Renal pelvis (tissue), 12 donors: ENCODE measurements at places on chromosomes 1 and 21. TPM values are rescaled to one million over a fixed set of nuclear protein-coding genes. Genes with fewer than 3 reads are reported as not detected.
A peak's percentile ranks its signal among the peaks of the same experiment; 100 is the strongest.

DNA sequence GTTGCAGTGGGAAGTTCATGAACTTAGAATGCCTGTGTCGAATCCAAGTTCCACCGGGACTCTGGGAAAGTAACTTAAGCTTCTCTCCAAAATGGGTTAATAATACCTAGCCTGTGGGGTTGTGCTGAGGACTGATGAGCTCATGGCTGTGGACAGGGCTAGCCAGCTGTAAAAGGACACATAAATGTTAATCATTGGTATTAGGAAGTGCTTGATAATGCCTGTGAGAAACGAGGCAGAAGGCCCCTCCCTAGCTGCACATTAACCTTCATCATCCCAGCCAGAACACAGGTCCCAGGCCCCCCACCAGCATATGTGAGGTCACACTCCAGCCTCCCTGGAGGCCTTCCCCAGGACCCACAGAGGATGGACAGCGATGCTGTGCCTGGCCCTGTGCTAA is 789 bp upstream of the GJB4 start:
- no peak for DNase-seq

GRCh38 chr1:184212649-184213314 is 161.3 kb downstream of the TSEN15 start:
- peak; percentile 65 for DNase-seq

- no peak for DNase-seq
These were observed 13.4 kb downstream of the ENTREP3 start for GRCh38 chr1:155241841-155242264.

- DNase-seq: no peak
These were observed 51.1 kb upstream of the IL12RB2 start for GRCh38 chr1:67256291-67257172.

DNA sequence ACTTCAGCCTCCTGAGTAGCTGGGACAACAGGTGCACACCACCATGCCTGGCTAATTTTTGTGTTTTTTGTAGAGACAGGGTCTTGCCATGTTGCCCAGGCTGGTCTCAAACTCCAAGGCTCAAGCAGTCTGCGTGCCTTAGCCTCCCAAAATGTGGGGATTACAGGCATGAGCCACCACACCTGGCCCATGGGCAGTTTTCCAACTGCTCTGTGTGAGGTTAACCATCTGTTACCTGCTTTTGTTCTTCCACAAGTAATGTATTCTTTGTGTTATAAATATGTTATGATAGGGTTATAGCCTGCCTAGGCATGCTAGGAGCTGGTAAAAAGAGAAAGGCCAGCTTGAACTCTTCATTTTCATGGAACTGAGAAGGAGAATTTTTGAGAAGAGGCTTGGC is 30.7 kb downstream of the TUFT1 start:
- no peak for DNase-seq

GRCh38 chr1:246629976-246630375 is 63.7 kb downstream of the CNST start:
- DNase-seq: no peak

DNA sequence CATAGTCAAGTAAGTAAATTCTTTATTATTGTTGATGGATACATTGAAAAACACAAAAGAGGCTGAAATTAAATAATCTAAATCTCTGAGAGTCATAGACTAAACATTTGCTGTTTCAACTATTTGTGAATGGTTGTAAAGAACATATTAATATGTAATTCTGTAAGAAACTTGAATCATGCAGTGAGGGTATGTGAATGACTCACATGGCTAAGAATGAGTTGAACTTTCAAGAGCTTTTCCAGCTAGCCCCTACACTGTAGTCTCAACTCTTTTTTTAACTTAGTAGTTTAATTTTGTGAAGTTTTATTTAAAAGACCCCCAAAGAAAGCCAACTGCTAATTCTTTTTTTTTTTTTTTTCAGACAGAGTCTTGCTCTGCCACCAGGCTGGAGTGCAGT is 588.1 kb downstream of the DPYD start:
- no peak for DNase-seq

GRCh38 chr1:24454673-24455072 is 39.1 kb downstream of the NIPAL3 start:
- no peak for DNase-seq

DNA sequence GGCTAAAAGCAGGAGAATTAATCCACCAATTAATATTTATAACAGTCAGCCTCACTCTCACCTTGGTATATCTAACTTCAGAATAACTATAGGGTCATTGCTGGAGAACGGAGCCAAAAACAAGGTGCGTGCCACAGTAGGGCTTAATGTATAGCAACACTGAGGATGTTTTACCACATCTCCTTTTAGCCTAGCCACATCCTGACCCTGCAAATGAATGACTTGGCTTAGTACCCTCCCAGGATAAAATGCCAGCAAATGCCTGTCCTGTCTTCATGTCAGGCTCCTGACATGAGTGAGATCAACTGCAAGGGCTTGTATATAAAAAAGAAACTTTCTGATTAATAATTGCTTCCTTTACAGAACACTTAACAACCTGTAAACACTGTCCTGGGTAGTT is 2.7 kb upstream of the CDC42BPA start:
- no peak for DNase-seq

DNA sequence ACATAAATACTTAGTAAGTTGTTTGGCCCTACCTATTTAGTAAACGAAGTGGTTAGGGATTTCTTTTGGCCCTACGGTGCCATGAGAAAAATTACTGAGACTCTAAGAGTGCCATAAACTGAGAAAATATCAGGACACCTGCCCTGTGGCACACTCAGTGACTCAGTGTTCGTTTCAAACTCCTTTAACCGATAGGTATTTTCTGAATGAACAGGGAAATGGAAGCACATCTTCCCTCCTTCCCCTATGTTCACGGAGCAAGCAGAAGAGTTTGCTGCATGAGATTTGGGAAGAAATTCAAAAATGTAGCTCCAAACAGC is 134.2 kb downstream of the KAZN start:
- no peak for DNase-seq

DNA sequence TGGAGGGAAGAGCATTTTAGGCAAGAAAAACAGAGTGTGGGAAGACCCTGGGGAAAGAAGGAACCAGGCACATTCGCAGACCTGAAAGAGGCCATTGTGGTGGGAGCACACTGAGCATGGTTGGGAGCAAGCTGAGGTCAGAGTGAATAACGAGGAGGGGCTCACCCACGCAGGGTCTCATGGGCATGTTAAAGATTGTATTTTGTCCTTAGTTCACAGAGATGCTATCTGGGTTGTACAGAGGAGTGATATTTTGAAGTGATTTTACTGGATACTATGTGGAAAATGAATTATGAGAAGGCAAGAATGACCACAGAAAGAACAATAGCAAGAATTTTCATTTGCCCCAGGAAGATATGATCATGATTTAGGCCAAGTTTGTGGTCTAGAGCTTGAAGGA is 578.3 kb upstream of the NR5A2 start:
- no peak for DNase-seq

DNA sequence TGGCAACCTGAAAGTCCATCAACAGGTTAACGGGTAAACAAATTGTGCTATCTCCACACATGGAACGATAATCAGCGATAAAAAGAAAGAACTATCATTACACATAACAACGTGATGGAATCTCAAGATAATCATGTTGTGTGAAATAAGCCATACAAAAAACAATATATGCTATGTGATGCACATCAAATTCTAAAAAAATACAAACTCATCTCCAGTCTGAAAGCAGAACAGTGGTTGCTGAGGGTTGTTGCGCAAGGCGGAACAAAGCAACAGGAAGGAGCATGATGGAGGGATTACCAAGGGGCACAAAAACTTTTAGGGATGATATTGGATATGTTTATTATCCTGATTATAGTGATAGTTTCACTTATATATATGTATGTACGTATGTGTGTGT is 324.8 kb downstream of the VAV3 start:
- no peak for DNase-seq

DNA sequence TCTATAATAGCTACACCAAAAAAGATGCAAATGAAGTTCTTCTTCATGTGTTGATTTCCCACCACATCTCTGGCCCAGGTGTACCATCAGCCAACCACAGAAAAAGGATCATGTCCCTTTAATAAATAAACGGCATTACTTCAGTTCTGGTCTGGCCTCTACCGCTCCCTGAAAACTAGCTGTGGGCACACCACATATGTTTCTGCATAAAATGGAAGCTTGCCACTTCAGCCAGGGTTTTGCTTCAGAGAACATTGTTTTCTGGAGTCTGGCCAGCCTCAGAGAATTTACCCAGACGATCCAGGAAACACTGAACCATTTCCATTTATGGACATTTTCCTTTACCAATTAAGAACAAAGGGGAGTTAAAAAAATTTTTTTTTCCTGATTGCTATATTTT is 5.8 kb upstream of the LAMC2 start:
- peak; percentile 69 for DNase-seq

DNA sequence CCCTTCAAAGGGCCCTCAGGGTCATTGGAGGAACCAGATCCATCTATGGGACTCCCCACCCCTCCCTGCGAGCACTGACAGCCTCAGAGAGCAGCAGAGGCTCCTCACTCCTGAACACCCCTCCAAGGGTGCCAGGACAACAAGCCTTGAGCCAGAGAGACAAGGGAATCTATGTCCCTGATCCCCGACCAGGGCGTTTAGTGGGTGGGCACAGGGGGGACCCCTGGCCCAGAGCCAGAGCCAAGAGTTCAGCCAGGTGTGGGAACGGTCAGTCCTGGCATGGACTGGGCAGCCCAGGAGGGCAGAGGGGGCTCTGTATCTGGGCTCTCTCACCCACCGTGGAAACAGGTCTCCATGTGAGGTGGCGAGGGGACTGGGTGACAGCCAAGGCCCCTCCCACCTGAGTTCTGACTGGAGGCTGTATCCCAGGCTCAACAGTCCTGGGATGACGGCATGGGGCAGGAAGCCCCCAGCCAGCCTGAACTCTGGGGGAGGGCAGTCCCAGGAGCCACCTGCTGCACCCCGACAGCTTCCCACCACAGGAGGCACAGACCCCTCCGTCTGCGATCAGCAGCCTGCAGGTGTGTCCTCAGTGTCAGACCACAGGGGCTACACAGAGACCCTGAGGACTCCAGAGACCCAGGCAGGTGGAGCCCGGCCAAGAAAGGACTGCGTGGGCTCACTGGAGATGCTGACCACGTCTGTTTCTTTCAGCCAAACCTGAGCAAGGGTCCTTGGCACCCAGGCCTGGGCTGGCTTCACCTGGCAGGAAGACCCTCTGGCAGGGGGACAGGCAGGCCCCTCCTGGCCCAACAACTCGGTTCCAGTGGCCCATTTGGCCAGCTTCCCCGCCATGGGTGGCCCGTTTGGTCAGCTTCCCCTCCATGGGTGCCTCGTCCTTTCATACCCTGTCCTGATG is 11.2 kb upstream of the SRARP start:
- DNase-seq: no peak

- DNase-seq: no peak
These were observed 6.2 kb downstream of the KRTAP10-12 start for GRCh38 chr21:44702973-44703730.

- no peak for DNase-seq
These were observed 20.4 kb downstream of the DENND2D start for GRCh38 chr1:111179968-111180533.

DNA sequence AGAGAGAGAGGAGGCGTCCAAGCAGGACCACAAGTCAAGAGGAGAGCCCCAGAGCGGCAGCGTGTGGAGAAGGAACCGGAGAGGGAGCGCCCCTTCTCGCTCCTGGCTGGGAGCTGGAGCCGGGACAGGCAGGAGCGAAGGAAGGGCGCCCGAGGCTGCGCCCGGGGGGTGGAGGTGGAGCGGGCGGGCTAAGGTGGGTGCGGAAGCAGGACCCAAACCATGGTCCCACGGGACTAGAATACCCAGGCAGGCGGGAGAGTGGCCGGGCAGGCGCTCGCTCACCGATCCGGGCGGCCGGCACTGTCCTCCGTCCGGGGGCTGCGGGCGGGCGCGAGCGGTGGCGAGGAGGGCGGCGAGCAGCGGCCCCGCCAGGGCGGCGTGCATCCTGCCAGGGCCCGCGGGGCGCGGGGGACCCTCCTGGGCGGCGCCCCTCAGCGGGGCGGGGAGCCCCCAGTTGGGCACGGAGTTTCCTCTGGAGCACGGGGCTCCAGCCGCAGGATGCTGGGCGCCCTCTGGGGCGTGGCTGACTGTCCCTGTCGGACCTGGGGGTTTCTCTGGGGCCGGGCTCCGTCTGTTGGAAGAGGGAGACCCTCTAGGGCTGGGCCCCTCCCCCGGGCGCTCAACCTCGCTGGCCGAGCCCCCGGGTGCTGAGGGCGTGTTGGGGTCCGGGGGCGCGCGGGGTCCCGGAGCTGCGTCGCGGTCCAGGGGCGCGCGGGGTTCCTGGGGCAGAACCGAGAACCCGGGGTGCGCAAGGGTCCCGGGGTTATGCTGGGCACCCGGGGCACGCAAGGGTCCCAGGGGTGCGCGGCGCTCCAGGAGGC is 569 bp downstream of the TRABD2B start:
- DNase-seq: no peak

- no peak for DNase-seq
These were observed 4.5 kb downstream of the PAFAH2 start for GRCh38 chr1:25993197-25993951.

DNA sequence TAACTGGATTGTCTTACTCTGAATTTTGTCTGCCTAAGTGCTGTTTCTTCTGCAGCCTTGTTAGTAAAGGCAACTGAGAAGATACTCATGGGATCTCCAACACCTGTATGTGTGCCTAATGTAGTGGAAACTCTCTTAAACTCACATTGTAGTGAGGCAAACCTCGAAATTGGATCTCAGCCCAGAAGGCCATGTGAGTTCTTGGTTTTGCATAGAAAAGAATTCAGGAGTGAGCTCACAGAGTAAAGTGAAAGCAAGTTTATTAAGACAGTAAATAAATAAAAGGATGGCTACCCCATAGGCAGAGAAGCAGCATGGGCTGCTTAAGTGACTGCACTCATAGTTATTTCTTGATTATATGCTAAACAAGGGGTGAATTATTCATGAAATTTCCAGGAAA is 1344.7 kb downstream of the NCAM2 start:
- DNase-seq: no peak

DNA sequence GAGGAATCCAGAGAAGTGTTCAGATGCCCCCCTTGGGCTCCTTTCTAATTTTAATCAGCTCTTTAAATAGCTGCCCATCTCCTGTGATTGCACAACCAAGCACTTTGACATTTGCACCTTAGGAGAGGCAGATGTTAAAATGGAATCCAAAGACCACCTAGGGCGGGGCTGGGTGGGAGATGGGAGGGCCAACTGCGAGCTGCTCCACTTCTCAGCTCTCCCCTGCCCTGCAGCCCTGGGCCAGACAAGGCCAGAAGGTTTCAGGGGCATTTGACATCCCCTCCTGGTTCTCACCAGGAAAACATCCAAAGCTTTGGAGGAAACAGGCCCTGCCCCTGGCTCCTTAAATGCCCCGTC is 106.9 kb downstream of the DHRS3 start:
- no peak for DNase-seq

KRTAP19-1 gene
- polyA plus RNA-seq: not detected

STRIP1 gene
- 61.9 TPM for polyA plus RNA-seq

HOOK1 gene
- polyA plus RNA-seq: 59.0 TPM

GBP7 gene
- 0.16 TPM for polyA plus RNA-seq

RUNX3 gene
- polyA plus RNA-seq: 0.26 TPM

VTCN1 gene
- 32.1 TPM for polyA plus RNA-seq

RNU1-4 gene
- polyA plus RNA-seq: not detected

FMO2 gene
- 0.90 TPM for polyA plus RNA-seq

SLC45A1 gene
- 4.0 TPM for polyA plus RNA-seq

DEDD gene
- 58.0 TPM for polyA plus RNA-seq
